ENCODE measurements at places on chromosomes 4 and X.

- DNase-seq = no peak
These were observed 239.3 kb downstream of the GRIA2 start for GRCh38 chr4:157459785-157460184.

- no peak for DNase-seq
These were observed 14.9 kb downstream of the ADAM29 start for GRCh38 chr4:174933083-174933482.

- no peak for DNase-seq
These were observed 175.6 kb downstream of the SNCA start for GRCh38 chr4:89661173-89661899.

DNA sequence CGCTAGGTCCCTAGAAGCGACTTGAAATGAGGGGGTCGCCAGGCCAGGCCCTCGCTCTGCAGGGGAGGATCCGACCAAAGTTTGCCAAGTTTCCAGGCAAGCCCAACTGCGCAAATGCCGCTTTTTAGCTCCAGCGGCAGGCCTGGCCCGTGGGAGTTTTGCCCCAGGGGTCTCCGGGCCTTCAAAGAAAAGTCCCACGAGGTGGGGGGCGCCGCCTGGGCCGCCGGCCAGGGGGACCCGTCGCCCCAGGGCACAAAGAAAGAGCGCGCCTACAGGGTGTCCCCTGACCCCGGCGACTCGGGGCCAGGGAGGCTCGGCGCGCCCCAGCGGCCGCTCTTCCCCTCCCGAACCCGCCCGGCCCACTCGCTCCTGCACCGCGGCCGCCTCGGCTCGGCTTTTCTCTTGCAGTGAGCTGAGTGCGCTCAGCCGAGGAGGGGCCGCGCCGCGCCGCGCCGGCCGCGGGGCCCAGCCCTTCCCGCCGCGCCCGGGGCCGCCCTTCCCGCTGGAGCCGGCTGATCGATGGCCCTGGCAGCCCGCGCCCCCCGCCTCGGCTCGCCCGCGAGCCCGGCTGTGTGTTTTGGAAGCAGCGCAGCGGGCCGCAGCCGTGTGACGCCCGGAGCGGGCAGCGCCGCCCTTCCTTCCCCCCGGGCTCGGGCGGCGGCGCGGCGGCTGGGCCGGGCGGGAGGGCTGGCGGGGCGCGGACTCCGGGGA lies 754 bp upstream of the KLF3 start:
- DNase-seq = no peak

DNA sequence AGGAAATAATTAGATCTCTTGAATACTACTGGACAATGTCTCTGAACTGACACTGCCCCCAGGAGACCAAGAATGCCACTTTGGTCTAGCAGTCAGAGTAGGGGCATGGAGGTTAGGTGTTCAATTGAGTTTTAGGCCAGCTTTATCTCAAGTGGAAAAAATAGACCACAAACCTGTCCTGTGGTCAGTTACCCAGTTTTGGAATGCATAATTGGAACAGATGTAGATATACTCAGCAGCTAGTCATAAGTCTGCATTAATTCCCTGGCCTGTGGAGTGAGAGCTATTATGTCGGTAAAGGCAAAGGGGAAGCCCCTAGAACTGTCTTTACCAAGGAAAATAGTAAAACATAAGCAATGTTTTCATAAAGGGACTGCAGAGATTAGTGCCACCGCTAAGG lies 587.7 kb downstream of the GLUD2 start:
- no peak for DNase-seq

DNA sequence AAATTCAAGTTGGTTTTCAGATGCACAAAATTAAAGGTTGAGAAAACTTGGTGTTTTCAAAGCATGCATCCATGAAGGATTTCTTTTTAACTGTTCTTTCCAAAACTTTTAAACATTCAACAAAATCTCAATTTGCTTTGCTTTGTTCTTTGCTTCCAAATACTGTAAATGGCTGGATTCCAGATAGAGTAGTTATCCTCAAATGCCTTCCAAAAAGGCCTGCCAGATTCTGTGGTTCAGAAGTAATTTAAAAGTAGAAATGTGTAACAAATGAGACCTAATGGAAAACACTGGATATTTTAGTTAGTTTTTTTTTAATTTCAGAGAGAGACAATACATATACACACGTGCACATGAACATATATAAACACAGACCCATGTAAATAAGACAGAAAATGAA lies 97.3 kb downstream of the NR3C2 start:
- no peak for DNase-seq

GRCh38 chr4:1086011-1086410 lies 27.4 kb downstream of the RNF212 start:
- no peak for DNase-seq

- no peak for DNase-seq
These were observed 145.0 kb downstream of the RTL3 start for GRCh38 chrX:78513971-78514738.

GRCh38 chr4:184387351-184387750 lies 87.0 kb downstream of the IRF2 start:
- DNase-seq = no peak

GRCh38 chrX:132214518-132214917 lies 4.7 kb downstream of the RAP2C start:
- no peak for DNase-seq
